Muscle of leg (tissue), 16 donors: ENCODE measurements at places on chromosomes 11 and 22. TPM values are rescaled to one million over a fixed set of nuclear protein-coding genes. Genes with fewer than 3 reads are reported as not detected.

The KIRREL3 gene
- total RNA-seq = 0.27 TPM

DNA sequence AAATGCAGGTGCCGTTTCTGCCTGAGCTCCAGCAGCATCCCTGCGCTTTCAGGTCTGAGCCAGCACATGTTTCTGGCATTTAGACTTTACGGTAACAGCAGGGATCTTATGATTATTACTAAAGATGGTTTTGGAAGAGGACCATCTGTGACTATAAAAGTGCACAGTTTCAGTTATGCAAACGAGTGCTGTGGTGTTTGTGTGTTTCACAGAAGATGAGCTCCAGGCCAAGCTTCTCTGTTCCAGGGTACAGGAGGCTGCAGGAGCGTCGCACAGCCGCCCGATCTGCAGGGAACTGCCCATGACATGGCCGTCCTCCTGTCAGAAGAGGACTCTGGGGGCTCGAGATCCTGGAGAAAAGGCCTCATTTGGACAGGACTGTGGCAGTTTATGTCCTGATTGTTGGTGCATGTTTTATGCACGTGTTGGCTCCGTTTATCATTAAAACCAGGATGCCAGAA lies 297.3 kb downstream of the TBC1D22A start:
- no peak overlapping the region for H3K4me3 ChIP-seq
- peak; percentile 65 for DNase-seq
- no peak overlapping the region for H3K27ac ChIP-seq
- no peaks in the 10 kb centered on the region for H3K27me3 ChIP-seq
- no peaks in the 10 kb centered on the region for H3K4me1 ChIP-seq

DNA sequence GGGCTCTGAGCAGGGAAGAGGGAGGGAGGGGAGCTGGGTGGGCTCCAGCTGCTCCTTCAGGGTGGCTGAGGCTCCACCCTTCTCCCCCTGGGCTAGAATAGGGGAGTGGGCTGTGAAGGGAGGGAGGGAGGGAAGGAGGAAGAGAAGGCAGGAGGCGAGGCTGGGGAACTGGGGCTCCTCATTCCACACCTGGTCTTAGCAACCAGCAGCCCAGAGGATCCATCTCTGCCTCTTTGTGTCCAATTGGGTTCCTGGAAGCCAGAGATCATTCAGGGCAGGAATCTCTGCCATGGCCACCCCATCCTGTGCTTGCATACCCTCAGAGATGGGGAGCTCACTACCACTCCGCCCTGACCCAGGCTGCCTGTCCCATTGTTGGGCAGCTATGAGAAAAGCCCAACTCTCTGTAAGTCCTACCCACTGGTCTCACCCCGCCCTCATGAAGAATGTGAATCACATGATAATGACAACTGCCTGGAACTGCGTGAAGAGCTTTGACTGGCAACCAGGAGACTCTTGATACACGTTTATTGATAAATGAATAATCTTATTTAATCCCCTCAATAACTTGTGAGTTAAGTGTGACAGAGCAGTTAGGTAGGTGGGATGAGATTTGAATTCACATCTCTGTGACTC lies 7.9 kb downstream of the NCF4 start:
- DNase-seq = no peak
- H3K4me3 ChIP-seq = no peak overlapping the region
- peaks cover 3% of the 10 kb centered on the region for H3K4me1 ChIP-seq
- peaks cover 24% of the 10 kb centered on the region for H3K27me3 ChIP-seq

GRCh38 chr22:50732681-50733080 lies 5.3 kb upstream of the ACR start:
- no peak overlapping the region for H3K4me3 ChIP-seq
- peaks cover 46% of the 10 kb centered on the region for H3K27me3 ChIP-seq
- no peak for DNase-seq
- H3K27ac ChIP-seq = no peak overlapping the region
- H3K36me3 ChIP-seq = peaks cover 2% of the 10 kb centered on the region

- peaks cover 17% of the 10 kb centered on the region for H3K4me1 ChIP-seq
- H3K27me3 ChIP-seq = peaks cover 14% of the 10 kb centered on the region
- DNase-seq = peak; percentile 65
- peak within 1 kb of the TSS; percentile 97 for H3K27ac ChIP-seq
- peak within 1 kb of the TSS; percentile 84 for H3K4me3 ChIP-seq
Measured at GRCh38 chr22:17369439-17370025, at the start of gene CECR2. TSS of gene CECR2 (plus strand) at chr22:17369460. CDS start at chr22:17369784, 324 bp downstream.

The VPREB3 gene
- total RNA-seq = 0.40 TPM

The EFCAB6 gene
- total RNA-seq = 1.5 TPM
